CD4-positive, alpha-beta T cell treated with Interleukin-15 for 4 hours (primary cell): ENCODE measurements at places on chromosomes 1 and 21.
A peak's percentile ranks its signal among the peaks of the same experiment; 100 is the strongest.

GRCh38 chr1:231781892-231782291, 155.3 kb downstream of the DISC1 start:
- DNase-seq = no peak

DNA sequence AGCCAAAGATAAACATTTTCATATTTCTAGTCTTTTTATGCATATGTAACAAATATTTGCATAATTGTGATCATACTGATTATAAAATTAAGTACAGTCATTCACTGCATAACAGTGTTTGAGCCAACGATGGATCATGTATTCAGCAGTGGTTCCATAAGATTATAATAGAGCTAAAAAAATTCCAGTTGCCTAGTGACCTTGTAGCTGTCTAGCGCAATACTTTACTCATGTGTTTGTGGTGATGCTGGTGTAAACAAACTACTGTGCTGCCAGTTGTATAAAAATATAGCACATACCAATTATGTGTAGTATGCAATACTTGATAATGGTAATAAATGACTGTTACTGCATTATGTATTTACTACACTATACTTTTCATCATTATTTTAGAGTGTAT, 2.1 kb upstream of the S100A10 start:
- no peak for DNase-seq

DNA sequence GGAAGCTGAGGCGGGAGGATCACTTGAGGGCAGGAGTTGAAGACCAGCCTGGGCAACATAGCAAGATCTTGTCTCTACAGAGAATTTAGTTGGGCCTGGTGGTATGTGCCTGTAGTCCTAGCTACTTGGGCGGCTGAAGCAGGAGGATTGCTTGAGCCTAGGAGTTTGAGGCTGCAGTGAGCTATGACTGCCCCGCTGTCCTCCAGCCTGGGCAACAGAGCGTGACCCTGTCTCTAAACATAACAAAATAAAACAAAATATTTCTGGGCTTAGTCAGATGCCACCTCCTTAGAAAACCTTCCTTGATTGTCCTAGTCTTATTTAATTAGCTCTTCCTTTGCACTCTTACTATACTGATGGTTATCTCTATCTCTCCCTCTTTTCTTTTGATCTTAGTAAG, 8.5 kb downstream of the TGFB2 start:
- DNase-seq = no peak

DNA sequence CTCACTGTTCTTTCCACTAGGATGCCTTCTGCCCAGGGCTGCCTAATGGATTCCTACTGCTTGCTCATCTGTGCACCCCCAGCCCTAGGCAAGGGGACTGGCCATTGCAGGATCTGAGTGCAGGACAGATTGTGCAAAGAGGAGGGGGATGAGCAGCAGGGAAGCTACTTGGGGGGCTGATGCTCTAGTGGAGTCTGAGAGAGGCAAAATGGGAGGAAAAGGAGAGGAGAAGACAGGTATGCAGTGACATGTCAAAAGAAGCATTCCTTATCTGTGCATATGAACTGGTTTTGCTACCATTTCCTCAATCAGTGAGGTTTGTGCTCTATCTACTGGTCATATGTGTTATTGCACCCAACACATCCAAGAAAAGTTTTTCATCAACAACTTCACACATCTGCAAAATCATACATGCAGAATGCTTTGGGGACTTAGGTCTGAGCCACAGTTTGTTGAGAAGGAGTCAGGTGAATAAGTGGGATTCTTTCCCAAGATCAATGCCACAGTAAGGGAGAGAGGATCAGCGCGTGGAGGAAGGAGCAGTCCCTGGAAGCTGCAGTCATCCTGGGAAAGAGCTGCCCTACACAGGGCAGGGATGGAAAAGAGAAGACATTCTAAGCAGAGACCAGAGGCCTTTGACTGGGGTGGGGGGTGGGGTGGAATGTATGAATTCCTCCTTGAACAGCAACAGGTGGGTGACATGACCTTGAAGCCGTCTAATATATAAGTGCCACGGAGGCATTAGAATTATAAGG, 14.4 kb downstream of the SLC5A9 start:
- DNase-seq = peak; percentile 27
